ENCODE measurements at places on chromosomes 1 and 21.

DNA sequence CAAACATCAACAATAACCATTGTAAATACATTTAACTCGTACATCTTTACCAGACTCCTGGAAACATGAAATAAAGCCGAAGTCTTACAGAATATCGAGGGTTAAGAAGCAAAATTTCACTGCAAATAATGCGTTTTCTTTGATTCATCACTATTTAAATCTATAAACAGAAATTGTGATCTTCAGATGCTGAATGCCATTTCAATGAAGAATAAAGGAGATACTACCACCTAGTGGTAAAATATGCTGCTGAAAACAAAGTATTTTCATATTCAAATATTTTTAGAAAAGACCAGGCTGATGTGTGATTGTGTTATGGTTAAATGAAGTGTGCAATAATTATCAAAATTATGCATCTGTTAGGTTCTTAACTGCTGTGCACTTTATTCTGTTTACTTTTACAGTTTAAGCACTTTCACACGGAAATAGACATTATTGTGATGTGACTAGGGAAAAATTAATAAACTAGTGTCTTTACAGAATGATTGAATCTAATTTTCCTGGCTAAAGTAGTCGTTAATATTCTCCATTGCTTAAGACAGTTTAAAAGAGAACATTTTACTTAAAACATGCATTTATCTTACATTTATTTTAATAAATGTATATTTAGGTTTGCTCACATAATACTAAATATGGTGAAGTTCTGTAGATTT is 1093.1 kb downstream of the MRPL39 start:
- DNase-seq, result peak; percentile 1

DNA sequence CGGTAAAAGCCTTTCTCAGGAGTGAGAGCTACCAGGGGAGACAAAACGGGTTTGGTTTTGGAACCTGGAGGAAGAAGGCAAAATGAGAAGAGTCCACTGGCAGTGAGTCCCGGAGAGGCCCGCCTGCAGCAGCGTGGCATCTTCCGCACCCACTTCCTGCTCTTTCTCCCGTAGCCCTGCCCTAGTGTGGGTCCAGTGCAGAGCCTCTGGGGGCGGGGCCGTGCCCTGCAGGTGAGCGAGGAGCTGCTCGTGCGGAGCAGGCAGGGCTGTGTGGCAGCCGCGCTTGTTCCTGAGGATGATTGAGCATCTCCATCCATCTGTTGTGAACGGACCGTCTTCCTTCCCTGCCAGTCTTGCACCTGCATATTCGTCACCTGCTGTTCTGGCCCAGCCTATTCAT is 66.5 kb downstream of the PEX14 start:
- DNase-seq, result no peak

DNA sequence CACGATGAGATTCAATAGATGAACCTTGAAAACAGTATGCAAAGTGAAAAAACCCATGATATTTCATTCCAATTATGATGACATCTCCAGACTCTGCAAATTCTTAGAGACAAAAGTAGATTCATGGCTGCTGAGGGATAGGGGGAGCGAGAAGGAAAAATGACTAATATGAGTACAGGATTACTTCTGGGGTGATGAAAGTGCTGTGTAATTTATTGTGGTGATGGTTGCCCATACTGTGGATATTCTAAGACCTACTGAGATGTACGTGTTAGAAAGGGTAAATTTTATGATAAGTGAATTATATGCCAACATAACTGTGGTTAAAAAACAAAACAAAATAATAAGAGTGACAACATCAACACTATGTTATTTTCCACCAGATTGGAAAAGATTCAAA is 18.9 kb upstream of the RGS7 start:
- DNase-seq, result no peak

GRCh38 chr1:64223329-64224151 is 20.1 kb downstream of the UBE2U start:
- peak; percentile 86 for DNase-seq

- DNase-seq, result no peak
These were observed 15.5 kb upstream of the SNX27 start for GRCh38 chr1:151596166-151596953.

DNA sequence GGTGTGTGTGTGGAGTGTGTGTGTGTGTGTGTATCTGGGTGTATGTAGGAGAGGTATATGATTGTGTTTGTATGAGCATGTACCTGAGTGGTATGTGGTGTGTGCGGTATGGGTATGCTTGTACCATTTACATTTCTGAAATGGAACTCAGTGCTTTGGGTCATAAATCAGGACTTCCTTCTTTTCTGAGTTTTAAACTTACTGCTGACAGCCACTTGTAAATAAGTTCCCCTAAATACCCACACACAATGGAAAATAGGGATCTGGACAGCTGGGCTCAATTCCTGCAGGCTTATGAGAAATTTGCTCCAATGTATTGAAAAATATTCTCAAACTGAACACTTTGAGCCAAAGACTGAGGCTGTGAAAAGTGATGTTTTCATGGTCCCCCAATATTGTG is 293.6 kb downstream of the HLX start:
- DNase-seq, result no peak

GRCh38 chr21:41631564-41632461 is 123.9 kb upstream of the TMPRSS2 start:
- DNase-seq, result no peak

DNA sequence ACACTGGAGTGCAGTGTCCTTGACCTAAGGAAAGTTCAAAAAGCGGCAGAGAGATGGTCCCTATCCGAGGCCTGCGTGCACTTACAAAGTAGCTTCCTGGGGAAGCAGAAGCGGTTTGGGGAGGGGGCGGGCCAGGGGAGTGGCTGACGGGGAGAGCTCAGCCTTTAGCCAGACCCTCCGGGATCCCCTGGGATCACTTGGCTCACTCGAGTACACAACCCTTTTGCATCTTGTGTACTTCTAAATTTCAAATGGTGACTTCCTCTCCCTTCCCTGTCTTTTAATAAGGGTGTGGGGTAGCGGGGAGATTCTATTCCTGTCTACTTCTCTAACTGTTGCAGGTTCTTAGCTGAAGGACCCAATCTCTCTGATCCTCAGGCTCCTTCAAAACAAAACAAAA is 18.1 kb upstream of the SNX27 start:
- no peak for DNase-seq

- DNase-seq, result no peak
These were observed 90.6 kb downstream of the TRIM11 start for GRCh38 chr1:228315945-228316588.

GRCh38 chr1:11377001-11377583 is 101.9 kb upstream of the DISP3 start:
- no peak for DNase-seq

DNA sequence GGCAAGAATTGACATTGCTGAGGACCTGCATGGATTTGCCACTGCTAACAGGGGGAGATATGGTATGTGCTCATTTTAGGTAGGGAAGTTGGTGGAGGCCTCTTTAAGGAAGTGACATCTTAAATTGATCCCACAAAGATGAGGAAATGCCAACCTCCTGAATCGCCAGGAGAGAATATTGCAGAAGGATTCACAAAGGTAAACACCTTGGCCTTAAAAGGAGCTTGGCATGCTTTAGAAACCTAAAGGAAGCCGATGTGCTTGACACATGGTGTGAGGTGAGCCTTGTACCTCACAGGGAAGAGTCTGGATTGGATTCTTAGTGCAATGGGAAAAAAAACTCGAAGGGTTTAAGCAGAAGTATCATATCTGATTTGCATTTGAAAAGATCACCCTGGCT is 470.5 kb upstream of the DAB1 start:
- no peak for DNase-seq

DNA sequence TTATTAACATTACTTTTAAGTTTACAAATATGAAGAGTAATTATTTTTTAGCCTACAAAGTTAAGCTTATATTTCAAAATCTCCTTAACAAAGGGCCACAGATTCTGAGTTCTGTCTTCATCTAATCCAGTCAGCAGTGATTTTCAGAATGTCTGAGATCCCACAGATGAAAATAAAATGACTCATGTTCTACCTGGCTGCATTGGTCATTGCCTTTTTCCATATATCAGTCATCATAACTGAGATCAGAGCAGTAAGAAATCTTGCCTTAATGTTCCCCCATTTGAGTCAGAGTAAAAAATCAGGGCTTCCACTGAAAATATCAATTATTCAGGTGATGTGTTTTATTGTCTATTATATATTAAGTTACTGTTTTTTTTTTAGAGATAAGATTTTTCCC is 416.1 kb downstream of the MRPL39 start:
- DNase-seq, result no peak

DNA sequence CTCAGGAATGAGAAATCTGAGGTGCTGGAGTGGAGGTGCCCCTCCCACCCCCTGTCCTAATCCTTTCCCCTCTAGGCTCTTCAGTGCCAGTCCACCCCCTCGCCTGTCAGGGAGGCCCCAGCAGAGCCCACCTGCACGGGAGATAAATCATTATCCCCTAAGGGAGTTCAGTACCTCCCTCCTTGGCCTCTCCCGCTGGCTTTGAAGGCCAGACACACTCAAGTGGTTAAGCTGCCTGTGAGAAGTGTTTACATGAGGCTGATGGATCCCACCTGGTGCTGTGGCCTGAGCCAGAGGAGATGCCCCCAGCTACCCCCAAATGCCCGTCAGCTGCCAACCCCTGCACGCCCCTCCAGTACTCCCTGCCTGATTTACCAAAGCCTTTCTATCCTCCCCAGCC is 3.7 kb downstream of the RSPO1 start:
- no peak for DNase-seq

GRCh38 chr1:245578308-245578707 is 423.5 kb downstream of the KIF26B start:
- DNase-seq, result no peak

DNA sequence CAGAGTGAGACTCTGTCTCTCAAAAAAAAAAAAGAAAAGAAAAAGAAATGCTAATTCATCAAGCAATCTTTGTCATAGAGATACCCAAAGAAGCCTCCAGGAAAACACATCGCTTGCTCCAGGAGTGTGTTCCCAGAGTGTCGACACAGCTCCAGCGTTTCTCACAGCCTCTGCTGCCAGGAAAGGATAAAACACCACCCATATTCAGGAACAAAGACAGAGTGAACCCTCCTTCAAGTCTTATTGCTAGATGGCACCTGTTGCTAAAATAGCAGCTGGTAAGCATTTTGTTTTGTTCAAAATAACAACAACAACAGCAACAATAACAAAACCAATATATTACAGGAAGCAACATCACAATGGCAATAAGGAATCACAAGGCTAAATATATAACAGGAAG is 3.1 kb downstream of the ILDR2 start:
- DNase-seq, result no peak

DNA sequence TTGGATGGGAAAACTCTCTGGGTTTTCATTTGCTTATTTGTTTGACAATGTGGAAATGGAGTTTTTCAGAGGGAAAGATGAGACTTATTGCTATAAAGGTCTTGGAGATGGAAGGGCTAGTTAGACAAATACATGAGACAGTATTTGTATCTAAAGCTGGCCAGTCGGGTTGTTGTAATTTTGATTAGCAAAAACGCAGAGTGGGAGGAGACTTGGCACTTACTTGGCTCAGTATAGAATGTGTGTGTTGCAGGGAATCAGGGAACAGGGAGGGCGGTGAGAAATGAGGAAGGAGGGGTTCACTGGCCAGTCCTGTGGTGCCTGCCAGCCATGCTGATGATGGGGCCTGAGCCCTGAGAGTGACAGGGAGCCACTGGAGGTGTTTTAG is 6.0 kb upstream of the FOXE3 start:
- DNase-seq, result no peak

DNA sequence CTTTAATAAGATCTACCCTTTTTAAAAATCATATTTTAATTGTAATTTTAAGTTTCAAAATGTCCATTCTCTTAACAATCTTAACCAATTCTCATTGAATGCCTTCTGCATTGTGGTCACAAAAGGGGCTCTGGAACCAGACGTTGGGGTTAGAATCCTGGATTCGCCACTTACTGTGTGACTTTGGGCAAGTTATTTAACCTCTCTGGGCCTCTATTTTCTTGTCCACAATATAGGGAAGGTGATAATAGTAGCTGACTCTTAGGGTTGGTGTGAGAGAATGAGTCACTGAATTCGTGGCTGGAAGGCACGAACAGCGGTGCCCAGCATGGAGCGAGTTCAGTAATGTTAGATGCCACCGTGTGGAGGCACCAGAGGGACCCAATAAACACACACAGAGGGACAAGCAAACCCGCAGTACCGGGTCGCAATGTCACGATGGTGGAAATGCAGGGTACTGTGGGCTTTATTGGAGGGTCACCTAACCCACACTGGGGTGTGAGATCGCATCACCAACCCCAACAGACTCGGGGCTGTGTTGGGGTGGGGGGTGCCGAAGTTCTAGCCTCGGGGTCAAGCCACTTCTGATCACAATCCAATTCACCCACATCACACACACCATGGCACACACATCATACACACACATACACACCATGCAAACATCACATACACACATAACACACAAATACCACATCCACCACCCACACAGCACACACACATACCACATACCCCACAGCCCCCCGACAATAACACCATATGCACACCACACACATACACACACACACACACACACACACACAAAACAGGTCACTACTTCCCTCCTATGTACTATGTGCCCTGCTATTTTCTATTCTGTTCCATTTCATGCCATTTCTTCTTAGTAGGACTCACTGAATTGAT is 27.0 kb upstream of the IFNAR2 start:
- DNase-seq, result no peak

DNA sequence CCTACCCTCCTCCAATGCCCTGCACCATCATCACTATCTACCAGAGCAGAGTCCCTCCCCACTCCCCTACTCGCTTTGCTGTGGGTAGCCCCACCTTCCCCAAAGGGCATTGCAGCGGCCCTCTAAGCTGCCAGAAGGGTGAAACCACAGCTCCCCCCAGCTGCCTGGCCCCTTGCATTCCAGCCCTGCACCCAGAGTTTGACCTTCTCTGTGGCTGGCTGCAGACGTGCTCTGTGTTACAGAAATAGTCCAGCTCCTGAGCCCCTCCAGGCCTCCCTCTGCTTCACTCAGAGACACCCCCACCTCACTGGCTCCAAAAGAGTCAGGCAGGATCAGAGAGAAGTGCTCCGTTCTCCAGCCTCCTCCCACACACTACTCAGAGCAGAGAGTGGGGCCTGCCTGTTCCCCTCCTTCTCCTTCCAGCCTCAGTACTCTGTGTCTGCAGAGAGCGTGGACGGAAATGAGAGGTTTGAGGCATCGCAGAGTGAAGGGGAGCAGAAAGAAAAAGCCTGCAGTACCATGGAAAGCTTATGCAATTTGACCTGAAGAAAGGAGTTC is 63.2 kb downstream of the PLEKHA6 start:
- peak; percentile 51 for DNase-seq

DNA sequence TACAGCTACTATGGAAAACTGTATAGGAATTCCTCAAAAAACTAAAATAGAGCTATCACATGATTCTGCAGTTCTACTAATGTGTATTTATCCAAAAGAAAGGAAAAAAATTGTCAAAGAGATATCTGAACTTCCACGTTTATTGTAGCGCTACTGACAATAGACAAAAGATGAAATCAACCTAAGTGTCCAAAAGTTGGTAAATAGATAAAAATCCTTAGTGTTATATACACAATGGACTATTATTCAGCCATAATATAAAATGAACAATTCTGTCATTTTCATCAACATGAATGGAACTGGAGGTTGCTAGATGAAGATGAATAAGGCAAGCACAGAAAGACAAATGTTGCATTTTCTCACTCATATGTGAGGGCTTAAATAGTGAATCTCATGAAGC is 1492.1 kb downstream of the MRPL39 start:
- DNase-seq, result no peak
